ENCODE measurements at places on chromosomes 16 and 17.

GRCh38 chr16:20344611-20345010 is 7.9 kb downstream of the UMOD start:
- no peak for DNase-seq

GRCh38 chr16:337437-337836 is 15.1 kb downstream of the AXIN1 start:
- no peak for DNase-seq

- DNase-seq: no peak
Observed at GRCh38 chr16:1662543-1662942, 15.5 kb upstream of the JPT2 start.

- DNase-seq: no peak
Observed at GRCh38 chr17:2075336-2076086, 20.6 kb downstream of the HIC1 start.

GRCh38 chr16:73052576-73052975 is 4.6 kb upstream of the ZFHX3 start:
- no peak for DNase-seq

GRCh38 chr16:58123896-58124600 is 5.1 kb downstream of the CFAP20 start:
- DNase-seq: no peak

DNA sequence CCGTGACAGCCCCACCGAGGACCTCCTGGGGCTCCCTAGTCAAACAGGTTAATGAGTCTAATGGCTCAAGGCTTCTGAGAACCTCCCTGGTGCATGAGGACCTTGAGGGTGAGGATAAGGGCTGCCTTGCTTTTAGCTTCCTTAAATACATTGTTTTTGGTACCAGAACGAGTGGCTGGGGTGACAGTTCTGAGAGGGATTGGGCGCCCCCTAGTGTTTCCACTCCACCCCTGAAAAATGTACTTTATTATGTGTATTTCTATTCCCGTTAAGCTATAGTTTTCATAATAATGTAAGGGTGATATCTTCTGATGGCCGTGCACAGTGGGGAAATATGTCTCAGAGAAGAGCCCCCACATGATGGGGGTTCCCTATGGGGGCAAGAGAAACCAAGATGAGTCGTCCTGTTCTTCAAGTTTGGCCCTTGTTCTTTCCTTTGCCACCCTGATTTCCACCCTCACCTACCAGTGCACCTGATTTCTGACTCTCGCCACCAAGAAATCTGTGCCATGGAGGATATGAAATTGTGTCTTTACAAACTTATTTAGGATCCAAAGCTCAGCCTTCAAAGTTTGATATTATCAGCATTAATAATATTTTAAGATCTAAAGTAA is 14.5 kb upstream of the VWA3A start:
- peak; percentile 47 for DNase-seq

DNA sequence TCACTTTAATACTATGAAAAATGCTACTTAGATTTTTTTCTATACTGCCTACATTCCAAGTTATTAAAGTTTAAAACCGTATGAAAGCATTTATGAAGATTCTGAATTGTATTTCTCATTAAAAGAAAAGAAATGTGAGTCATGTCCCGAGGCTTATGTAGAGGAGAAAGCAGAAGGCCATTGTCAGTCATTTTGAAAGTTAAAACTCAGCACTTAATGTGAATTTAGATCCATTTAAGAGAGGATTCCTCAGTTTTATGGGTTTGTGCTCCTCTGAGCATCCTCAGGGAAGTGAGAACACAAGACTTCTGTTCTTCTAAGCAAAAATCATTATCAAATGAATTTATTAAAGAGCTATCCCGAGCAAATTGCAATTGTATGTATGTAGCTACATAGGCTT is 11.8 kb downstream of the C17orf75 start:
- no peak for DNase-seq

- peak; percentile 24 for DNase-seq
Observed at GRCh38 chr16:67391424-67392300, 1.6 kb downstream of the TPPP3 start.

DNA sequence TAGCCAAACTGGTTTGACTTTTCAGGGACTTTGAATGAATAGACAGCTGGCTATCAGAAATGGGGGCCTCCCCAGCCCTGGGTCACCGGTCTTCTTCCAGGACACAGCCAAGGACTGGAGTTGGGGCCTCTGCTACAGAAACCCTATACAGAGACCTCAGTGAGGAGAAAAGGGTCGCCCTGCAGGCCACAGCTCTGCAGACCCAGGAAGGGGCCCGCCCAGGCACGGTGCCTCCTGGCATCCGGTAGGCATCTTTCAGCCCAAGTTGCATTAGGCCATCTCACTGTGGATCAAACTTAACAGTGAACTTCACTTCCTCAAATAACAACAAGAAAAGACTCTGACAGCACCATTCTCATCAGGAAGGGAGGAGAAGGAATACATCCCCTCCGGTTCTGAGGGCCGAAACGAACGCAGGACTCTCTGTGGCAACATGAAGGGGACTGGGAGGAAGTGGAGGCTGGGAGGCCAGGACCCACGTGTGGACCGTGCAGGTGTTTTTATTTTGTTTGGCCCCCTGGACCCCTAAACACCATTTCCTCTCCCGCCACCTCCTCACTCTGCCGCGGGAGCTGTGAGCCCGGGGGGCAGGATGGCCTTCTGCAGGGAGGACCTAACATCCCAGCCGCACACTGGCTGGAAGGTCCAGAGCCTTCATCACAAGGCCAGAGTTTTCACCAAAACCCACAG is 7.2 kb downstream of the SLC38A10 start:
- DNase-seq: no peak

- DNase-seq: no peak
Observed at GRCh38 chr17:36152639-36153120, 23.8 kb downstream of the TBC1D3B start.

DNA sequence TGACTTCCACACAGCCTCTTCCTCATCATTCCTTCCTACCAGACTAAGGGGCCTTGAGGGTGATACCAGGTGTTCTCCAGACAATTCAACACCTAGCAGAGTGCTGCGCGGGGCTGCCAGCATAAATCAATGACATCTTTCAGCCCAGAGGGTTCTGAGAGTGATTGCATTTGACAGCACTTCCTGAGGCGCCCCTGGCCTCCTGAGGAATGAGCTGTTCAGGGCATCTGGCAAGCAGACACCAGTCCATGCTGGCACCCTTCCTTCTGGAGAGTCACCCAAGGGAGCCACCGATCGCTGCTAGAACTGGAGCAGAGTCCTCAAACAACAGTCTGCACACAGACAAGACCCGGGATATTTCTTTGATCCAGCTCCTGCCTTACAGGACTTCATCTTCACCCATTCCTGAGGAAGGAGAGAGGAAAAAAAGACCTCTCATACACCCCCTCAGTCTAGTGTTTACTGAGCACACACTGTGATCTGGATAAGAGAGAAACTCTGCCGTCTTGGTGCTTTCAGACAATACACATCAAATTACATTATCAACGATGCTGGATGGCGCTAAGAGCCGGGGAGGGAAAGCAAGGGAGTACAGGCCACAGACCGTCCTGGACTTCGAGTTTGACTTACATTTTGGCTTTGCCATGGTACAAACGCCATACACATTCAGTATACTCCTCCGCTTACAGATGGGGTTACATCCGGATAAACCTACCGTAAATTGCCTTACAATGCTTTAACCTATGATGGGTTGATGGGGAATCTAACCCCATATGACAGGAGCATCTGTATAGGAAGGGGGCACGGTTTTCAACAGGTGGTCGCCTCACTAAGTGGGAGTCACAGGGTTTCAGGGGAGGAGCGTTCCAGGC is 23.0 kb downstream of the NPTX1 start:
- no peak for DNase-seq

DNA sequence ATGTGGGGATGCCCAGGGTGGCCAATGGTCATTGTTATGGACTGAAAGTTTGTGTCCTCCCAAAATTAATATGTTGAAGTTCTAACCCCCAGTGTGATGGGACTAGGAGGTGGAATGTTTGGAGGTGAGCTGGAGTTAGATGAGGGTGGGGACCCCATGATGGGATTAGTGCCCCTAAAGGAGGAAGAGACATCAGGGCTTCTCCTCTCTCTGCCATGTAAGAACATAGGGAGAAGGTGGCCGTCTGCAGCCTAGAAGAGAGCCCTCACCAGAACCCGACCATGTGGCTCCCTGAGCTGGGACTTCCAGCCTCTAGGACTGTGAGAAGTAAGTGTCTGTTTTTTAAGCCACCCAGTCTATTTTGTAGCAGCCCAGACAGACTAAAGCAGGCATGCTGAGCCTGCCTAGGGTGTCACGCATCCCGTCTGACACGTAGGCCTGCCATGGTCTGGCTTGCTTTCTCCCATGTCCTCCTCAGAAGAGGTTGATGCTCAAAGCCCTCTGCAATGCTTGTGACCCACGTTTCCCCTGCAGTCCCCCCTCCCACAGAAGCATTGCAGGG is 4.0 kb upstream of the PRPSAP1 start:
- DNase-seq: no peak

DNA sequence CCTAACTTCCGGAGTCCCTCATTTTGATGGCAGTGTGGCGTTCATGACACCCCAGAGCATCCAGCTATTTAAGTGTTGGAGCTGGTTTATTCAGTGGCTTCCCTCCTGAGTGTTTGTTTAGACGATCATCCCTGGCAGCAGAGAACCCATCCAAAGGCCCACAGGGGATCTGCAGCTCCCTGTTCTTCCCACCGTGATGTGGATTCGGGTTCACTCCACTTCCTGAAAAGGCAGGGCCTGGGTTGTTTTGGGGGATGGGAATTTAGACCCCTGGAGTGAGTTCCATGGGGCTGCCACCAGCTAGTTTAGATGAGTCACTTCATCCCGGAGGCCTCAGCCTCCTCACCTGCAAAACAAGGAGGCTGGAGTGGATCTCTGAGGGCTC is 2.3 kb downstream of the KSR1 start:
- no peak for DNase-seq

- no peak for DNase-seq
Observed at GRCh38 chr17:44599298-44600175, 42.3 kb downstream of the FZD2 start.

- DNase-seq: peak; percentile 12
Observed at GRCh38 chr16:57601801-57602478, 26.5 kb upstream of the ADGRG1 start.

DNA sequence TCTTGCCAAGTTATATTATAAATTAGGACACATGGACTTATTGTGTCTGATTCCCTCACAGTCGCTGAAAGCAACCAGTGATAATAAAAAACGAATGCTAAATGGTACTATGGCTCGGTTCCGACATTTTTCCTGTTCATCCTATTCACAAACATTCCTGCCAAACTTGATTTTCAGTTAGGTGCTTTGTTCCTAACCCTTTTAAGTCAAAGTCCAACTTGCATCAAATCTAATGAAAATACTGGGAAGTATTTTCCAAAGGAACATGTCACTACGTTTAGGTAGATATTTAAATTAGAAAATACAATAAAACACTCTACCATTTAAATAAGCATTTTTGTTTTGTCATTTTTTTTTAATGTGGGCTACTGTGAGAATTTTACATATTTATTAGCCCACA is 21.0 kb downstream of the SETD6 start:
- DNase-seq: no peak

DNA sequence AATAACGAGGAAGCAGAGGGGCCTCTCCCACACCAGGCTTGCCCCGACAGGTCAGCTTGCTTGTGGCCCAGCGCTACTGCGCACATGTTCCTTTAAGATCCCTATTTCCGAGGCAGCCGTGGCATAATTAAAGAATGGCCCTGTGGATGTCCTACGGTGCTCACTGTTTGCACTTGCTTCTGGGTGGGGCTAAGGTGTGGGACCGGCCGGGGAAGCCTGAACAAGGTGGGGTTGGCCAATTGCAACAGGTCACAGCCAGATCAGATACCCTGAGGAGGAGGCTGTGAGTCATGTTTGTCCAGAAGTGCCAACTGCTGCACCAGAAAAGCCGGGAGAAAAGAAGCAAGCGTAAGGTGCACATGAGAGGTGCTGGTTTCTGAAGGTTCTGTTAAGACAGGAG is 158.5 kb upstream of the CACNG5 start:
- no peak for DNase-seq

DNA sequence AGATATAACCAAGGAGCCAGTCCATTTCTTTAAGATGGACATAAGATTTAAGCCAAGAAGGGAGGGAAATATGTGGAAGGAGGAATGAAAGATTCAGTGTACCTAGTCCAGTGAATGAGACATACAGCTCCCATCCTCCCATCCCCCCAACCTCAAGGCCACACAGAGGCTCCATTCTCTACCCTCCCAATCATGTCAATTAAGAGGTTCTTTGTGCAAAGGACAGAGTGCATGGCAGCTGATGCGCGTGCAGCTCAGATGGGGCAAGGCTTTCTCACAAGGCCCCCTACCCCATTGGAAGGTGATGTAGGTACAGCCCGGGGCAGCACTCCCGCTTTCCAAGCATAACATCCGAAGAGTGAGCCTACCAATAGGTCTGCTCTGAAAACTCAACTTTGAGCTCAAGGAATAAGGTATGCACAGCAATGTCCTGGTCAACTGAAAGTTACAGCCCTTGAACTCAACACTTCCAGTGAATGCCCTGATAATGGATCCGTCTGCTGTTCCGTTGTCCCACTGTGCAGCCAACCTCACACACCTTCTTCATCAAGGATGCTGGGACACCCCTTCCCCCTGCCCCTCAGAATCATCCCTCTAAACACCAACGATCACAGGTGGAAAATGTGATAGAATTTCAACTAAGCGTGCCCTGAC is 458.1 kb downstream of the SOX9 start:
- DNase-seq: no peak

- no peak for DNase-seq
Observed at GRCh38 chr17:73436954-73437353, 125.2 kb upstream of the CDC42EP4 start.

GRCh38 chr17:64707050-64707591 is 45.0 kb upstream of the SMURF2 start:
- peak; percentile 20 for DNase-seq

DNA sequence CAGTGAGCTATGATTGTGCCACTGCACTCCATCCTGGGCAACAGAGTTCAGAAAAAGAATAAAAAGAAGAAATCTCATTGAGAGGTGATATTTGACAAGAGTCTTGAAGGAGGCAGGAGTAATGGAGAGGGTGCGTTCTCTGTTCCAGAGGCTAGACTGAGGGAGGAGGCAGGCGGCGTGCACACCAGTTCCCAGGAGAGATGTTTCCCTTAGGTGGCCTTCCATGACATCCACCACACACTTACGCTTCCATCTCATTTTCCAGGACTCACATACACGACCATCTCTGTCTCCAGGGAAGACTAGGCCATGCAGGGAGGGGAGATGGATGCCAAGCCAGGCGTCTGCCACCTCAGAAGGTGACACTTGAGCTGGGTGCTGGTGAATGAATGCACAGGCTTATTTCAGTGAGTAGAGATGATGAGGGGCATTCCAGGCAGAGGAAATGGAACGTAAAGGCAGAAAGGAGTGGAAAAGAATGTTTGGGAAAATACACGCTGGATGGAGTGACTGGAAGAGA is 25.3 kb upstream of the N4BP1 start:
- DNase-seq: no peak

All from NCI-H1105 treated with DMSO at 0.1 percent for 48 hours (cell line).